Activated CD8-positive, alpha-beta memory T cell treated with anti-CD3 and anti-CD28 coated beads for 1 hour (primary cell): ENCODE measurements at places on chromosomes 13 and 19.

DNA sequence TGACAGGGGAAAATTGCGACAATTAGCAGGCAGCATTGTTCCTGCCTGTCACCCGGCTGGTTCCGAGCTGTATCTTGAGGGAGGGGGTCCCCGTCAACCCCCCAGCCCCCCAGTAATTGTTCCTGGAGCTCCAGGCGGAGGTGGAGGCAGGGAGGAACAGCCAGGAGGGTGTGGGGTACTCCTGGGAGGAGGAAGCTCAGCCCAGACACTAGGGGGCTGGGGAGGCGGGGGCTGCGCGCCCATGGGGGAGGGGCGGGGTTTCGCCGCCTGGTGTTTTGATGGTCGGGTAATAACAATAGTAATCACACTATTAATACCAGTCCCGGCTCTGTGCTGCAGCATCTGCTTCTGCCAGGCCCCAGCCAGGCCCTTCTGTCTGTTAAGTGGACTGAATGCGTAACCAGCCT is 8.6 kb downstream of the NPAS1 start:
- no peak for DNase-seq

GRCh38 chr19:18932216-18932841 is 8.7 kb downstream of the HOMER3 start:
- DNase-seq, result peak; percentile 75

GRCh38 chr13:77510156-77510555 is 25.4 kb upstream of the SCEL start:
- no peak for DNase-seq

DNA sequence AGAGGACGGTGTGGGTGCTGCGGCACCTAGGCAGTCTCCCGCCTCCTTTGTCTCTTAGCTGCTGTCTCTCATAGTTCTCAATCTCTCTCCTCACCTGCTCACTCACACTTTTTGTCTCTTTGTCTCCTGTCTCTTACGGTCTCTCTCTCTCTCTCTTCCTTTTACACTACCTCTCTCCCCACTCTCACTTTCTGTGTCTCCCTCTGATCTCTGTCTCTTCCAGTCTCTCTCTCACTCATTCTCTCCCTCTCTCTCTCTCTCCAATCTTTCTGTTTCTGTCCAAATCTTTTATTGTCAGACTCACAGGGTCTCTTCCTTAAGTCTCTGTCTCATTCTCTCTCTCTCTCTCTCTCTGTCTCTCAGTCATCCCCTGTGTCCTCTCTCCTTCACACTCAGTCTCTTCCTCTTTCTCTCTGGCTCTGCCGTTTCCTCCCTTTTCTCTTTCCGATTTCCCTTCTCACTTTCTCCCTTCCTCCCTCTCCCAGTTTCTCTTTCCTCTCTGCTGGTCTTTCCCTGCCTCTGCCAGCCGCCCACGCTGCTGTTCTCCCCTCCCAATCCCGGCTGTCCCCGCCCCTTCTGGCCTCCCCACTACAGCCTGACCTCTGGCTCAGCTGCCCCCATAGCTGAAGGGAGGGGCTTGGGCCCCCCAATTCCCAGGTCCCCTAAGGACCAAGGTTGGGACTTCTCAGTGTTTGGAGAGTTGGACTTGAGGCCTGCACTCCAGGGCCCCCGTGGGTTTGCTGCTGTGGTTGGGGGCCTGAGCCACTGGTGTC is at the start of gene PLEKHA4:
TSS of gene PLEKHA4 (minus strand) at position 504 of the 773 bp plus-strand sequence. CDS start 997 bp downstream, outside the sequence.
- no peak for DNase-seq

DNA sequence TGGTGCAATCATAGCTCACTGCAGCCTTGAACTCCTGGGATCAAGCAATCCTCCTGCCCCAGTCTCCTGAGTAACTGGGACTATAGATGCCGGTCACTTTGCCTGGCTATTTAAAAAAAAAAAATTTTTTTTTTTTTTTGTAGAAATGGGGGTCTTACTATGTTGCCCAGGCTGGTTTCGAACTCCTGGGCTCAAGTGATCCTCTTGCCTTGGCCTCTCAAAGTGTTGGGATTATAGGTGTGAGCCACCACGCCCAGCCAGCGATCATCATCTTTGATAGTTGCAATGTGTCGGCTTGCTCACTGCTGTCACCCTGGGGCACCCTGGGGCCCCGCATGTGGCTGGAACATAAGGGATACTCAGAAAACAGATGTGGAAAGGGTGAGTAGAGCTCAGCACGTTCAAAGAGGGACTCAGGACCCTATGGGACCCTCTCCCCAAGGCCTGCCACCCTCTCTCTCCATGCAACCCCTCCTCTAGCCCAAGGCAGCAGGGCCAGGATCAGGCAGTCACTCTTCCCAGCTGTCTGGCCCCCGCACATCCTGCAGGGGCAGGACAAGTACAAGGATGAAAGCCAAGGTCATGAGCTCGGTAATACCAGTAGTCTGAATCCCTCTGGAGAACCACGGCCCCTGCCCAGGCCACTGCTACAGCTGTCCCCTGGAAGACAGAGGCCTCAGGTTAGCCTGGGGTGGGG is 6.5 kb upstream of the CCL25 start:
- no peak for DNase-seq

DNA sequence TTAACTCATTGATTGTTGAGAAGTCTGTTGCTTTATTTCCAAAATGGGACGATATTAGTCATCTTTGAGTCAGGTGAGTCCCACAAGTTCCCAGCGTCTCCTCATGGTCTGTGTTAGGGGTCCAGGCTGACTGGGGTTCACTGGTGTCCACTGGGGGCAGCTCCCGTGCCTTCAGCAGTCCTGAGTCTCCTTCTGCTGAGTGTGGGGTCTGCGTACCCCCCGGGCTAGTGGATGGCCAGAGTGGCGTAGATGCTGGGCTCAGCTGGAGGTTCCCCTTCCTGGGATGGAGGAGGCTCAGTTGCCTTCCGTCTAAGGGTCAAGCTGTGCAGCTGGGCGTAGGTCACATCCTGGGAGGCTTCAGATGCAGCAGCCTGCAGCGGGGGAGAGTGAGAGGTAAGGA is 5.9 kb downstream of the LILRB3 start:
- DNase-seq, result no peak

DNA sequence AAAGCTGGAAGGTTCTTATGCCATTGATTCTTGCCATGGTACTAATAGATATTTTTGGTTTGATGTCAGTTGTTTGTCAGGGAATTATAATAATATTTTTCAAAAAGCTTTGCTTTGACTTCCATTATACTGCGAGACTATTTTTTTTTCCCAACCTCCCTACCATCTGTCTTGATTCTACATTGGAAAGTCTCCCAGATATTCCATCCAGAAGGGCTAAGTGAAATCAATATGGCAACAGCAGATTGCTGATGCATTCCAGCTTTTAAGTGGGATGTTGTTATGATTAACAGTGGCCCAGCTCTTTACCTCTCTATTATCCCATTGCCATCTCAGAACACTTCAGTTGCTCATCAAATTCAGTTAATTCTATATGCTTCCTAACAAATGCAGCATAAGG is 247.4 kb downstream of the OXGR1 start:
- no peak for DNase-seq

DNA sequence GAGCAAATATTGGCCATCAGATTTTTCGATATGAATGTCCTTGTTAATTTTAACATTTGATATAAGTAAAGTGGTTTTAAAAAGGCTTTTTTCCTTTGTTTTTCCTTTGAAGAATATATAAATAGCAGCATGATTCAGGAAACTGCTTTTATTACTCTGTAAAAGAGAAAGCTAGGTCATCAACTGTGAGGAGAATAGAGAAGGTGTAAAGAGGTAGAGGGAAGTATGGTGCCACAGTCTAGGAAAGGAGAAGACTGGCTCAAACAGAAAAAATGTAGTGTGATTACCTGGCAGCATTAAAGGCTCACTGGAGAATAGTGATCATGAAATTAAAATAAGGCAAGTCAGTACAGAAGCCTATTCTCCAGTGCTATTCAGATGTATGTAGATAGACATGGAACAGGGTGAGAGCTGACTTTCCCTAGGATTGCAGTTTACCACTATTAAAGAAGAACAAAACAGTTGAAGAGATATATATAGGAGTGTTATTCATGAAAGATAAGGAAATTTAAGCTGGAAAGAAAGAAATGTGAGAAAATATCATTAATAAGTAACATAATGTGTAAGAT is 1115.9 kb upstream of the PCDH9 start:
- no peak for DNase-seq
